ENCODE measurements at places on chromosomes 11 and 22.

DNA sequence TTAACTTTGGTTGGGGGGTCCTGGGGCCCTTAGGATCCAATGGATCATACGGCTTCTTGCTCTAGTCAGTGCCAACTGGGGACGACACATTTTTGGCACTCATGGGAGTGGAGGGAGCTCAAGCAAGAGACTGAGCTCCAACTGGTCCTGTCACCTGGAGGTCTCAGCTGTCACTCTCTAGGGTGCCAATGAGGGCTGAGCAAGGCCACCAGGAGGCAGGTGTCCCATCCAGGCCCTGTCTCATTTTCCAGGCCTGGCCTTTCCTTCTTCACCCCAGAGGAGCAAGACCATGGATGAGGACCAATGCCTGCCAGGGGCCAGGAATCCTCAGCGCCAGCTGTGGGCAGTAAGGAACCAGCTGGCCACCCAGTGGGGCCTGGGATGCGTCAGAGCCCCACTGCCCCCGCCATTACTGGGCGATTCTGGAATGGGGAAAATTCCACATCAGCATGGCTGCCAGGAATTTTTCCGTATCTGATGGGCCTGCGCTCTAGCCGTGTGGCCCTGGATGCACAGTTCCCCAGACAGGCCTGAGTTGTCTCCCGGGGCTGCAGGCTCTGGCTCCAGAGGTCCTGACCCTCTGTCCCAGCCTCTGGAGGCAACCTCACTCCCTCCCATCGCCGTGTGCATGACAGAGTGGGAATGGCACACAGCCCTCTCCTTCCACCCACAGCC lies 669 bp upstream of the GAL3ST1 start:
- no peak for DNase-seq

GRCh38 chr11:10538924-10539323 lies 2.1 kb downstream of the RNF141 start:
- DNase-seq: no peak

DNA sequence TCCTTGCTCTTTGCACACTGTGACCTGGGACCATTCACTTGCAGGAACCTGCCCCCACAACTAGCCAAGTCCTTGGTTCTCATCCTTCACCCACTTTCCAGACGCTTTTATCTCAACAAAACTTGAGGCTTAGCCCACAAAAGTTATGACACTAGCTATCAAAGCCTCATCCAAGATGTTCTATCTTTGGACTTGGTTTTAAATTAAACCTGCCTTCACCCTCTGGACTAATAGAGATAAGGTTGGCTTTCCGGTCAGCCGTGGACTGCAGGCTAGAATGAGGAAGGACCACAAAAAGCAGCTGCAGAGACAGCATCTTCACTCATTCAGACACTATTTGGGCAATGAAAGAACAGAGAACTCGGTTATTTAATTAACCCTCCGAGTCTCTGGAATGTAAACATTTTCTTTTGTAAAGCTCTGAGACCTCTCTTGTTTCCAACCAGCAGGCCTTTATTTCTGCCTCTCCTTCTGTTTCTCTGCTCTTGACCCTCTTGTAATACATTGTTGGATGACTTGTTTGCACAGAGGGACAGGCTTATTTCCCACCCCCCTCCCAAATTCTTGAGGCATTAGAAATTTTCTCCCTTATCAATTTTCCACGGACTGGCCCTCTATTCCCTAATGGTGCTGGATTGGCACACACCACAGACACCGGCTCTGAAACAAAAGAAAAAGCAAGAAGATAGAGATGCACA lies 41.4 kb downstream of the ARL14EP start:
- no peak for DNase-seq

GRCh38 chr11:84799112-84799511 lies 828.0 kb downstream of the DLG2 start:
- DNase-seq: no peak

- no peak for DNase-seq
Observed at GRCh38 chr11:134236834-134237556, 12.5 kb downstream of the VPS26B start.

GRCh38 chr11:35390737-35391682 lies 28.3 kb downstream of the SLC1A2 start:
- DNase-seq: peak; percentile 69

- no peak for DNase-seq
Observed at GRCh38 chr11:47518212-47518964, 34.5 kb downstream of the CELF1 start.

DNA sequence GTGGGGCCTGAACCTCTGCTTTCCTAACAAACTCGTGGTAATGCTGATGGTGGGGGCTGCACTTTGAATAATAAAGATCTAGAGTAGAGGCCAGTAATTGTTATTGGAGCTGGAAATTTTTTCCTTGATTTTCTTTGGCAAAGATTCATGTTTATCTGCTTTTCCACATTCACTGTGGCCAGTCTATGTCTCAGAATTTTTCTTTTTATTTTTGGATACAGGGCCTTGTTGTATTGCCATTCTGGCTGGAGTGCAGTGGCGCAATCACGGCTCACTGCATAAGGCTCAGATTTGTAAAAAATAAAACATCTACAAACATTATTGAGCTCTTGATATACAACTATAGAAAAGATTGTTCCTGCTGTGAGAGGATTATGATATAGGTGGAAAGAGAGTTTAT lies 1.6 kb downstream of the TMEM135 start:
- no peak for DNase-seq

DNA sequence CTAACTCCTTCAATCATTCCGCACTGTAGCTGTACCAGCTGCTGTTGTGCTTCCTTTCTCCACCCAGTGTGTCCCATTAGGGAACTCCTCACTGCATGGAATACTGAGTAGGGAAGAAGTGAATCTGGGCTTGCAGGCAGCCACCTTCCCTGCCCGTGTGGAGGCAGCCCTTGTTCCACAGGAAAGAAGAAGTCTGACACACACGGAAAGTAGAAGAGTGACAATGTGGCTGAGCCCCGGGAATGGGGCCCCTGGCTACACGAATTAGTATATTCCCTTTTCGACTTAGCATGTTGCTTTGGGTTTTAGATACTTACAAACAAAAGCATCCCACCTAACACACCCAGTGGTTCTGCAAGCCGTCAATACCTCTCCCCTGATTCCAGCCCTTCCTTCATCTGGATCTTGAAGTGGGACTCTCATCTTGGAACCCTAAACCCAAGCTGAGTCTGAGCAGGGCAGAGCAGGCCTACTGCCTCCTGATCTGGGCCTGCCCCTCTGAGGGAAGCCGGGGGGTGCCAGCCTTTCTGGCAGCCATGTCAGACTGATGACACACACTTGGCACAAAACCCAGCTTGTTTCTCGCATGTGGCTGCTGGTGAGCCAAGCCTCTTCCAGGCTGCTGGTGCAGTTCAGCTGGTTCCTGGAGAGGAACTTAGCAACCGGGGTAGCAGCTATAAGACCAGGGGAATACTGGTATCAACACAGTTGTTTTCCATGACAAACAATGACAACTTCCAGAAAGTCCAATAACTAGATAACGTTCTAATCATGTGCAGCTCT lies 71.6 kb downstream of the C11orf58 start:
- no peak for DNase-seq
